ENCODE measurements at places on chromosomes 16 and 17. TPM values are rescaled to one million over a fixed set of nuclear protein-coding genes. Genes with fewer than 3 reads are reported as not detected.

The ZNF385C gene
- not detected for total RNA-seq

The RAB11FIP4 gene
- 0.99 TPM for total RNA-seq

The SHPK gene
- 8.5 TPM for total RNA-seq

The FBXL20 gene
- total RNA-seq, result 28.0 TPM
